ENCODE measurements at places on chromosomes 13 and 19.

- no peak for DNase-seq
Measured at GRCh38 chr13:32545083-32545482, 6.5 kb upstream of the N4BP2L2 start.

DNA sequence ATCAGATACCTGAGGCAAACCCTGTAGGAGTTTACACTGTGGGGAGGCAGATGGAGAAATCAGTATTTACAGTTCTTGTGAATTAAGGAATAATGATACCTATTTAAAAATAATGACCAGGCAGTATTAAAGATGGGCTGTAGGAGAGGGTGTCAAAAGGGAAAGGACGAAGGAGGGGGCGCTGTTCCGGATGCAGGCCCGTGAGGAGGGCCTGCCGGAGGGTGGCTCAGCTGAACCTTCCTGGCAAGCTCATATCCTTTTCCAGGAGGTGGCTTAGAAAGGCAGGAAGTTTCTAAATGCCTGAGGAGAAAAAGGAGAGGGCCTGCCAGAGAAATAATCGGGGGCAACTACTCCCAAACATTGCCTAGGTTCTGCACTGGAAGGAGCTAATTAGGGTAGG is 46.6 kb downstream of the MBNL2 start:
- DNase-seq, result no peak

GRCh38 chr19:32232449-32232848 is 113.0 kb upstream of the ZNF507 start:
- no peak for DNase-seq

DNA sequence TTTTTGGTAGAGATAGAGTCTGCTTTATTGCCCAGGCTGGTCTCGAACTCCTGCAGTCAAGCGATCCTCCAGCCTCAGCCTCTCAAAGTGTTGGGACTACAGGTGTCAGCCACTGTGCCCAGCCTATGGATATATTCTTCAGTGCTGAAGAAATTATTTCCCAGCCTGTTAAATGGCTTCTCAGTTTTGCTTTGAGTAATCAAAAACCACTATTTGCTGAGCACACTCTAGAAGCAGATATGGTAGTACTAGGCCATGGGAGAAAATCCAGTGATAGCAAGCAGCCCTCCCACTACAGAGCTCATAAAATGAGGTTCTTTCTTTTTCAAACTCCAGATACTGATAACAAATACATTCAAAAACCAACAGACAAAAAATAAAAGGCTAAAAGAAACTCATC is 80.6 kb upstream of the CLDN10 start:
- DNase-seq, result no peak

DNA sequence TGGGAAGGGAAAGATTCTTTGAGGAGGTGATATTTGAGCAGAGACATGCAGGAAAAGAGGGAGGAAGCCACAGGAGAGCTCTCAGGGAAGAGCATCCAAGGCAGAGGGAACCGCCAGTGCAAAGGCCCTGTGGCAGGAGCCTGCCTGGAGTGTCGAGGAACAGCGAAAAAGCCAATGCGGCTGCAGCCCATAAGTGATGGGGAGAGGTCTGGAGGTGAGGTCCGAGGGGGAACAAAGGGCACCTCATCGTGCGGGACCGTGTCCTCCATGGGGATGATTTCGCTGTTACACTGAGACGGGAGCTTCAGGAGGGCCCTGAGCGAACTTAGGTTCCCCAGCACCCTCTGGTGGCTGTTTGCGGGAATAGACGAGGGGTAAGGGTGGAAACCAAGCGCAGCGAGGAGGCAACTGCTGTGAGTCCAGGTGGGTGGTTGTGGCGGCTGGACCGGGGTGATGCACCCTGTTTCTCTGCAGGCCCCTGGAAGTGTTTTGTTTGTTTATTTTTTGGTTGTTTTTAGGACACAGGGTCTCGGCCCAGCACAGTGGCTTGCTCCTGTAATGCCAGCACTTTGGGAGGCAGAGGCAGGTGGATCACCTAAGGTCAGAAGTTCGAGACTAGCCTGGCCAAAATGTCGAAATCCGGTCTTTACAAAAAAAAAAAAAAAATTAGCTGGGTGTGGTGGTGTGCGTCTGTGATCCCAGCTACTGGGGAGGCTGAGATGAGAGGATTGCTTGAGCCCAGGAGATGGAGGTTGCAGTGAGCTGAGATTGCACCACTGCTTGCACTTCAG is 5.9 kb upstream of the EHD2 start:
- peak; percentile 80 for DNase-seq

GRCh38 chr19:33688171-33688992 is 66.6 kb downstream of the CHST8 start:
- DNase-seq, result peak; percentile 74

DNA sequence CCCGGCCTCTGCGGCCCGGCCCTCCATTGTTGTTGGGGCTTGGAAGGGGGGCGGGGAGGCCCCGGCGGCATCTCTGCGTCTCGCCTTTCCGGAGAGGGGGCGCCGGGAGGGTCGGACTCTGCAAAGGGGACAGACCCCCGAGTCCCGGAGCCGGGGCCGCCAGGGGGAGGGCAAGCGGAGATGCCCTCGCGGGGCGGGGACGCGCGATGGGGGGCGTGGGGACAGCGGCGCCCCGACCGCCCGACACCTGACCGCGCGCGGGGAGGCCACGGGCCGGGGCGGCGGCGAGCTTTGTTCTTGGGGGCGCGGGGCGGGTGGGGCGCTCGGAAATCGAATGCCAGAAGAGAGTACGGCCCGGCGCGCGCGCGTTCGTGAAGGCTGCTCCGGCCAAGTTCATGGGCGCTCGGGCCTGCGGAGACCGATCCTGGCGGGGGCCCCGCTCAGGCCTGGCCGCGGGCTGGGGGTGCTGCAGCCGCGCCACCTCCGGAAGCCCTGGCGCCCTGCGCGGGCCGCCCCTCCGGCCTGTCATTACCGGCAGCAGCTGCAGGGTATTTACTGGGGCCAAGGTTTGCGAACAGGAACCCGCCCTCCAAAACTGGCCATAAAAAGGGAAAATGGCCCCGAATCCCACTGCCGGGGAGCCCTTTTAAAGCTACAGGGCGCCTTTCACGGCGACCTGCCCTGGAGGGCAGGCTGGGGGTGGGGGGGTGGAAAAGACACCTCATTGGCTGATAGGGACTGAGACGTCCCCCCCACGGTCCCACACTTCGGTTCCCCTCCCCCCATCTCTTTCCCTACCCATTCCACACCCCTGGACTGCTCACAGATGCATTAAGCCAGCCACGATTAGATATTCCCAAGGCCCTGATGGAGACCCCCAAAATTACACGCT is 11.1 kb upstream of the NANOS3 start:
- DNase-seq, result no peak

- DNase-seq, result peak; percentile 17
Measured at GRCh38 chr13:23866420-23867026, 22.7 kb downstream of the MIPEP start.

- no peak for DNase-seq
Measured at GRCh38 chr19:57689750-57690149, 8.0 kb downstream of the ZNF551 start.

DNA sequence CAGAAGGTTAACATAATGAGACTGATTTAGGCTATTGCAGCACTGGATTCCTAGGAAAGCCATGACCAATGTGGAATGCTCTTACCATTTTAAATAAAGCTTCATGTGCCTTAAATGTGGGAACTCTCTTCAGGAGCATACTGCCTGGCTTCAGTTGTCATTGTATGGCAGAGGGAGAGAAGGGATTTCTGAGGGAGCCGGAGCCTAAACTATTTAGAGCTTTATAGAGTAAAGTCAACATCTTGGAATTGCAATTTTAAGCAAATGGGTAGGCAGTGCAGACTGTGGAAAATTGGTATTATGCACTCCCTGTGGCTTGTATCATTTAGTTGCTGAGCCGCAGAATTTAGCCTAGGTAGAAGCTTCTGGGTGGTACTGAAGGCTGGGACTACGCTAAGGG is 2041.4 kb downstream of the PCDH9 start:
- DNase-seq, result no peak

All from glutamatergic neuron (in vitro differentiated cells).